ENCODE measurements at places on chromosomes 5 and 9.

GRCh38 chr5:72878854-72879253 lies 62.4 kb downstream of the TNPO1 start:
- DNase-seq: peak; percentile 33

DNA sequence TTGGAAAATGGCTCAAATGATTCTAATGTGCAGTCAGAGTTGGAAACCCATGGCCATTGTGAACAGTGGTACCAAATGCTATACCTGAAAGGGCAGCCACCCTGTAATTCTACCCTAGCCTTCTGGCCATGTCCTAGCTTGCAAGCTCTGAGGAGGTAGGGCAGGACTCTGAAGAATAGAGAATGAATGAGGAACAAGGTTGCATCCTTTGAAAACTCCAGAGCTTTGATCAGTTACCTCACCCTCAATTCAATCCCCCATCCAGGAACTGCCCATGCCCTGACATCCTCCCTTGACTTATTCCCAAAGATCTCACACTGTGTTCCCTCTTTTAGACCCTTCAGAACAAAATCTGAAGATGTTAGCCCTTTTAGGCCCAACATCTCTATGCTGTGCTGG lies 17.8 kb upstream of the ERMP1 start:
- no peak for DNase-seq

DNA sequence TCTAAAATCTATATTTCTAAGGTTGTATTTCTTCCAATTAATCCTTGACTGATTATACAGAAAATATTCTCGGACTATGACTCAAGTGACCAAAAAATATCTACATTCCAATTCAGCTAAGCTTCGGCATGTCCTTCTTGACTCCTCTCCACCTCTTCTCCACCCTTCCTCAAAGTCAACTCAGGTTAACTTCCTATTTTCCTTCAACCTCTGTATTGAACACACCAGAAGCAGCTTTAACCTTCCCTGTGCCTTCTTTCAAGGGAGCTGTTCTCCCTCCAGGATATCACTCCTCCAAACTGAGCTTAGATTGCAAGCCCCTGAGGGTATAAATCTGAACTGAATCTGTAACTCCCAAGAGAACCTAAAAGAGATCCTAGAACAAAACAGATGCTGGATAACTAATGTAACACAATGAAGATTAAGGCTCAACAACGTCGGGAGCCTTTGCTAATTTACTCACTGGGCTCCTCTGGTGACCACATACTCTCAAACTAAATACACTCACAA lies 1.1 kb downstream of the SLCO4C1 start:
- no peak for DNase-seq

GRCh38 chr9:115945009-115945431 lies 208.6 kb upstream of the PAPPA start:
- DNase-seq: no peak

- no peak for DNase-seq
Observed at GRCh38 chr9:16543686-16544085, 326.8 kb downstream of the BNC2 start.

- DNase-seq: no peak
Observed at GRCh38 chr5:170863646-170864045, 1.8 kb downstream of the RANBP17 start.

GRCh38 chr5:1594357-1595106 lies 70.8 kb upstream of the LPCAT1 start:
- DNase-seq: no peak

DNA sequence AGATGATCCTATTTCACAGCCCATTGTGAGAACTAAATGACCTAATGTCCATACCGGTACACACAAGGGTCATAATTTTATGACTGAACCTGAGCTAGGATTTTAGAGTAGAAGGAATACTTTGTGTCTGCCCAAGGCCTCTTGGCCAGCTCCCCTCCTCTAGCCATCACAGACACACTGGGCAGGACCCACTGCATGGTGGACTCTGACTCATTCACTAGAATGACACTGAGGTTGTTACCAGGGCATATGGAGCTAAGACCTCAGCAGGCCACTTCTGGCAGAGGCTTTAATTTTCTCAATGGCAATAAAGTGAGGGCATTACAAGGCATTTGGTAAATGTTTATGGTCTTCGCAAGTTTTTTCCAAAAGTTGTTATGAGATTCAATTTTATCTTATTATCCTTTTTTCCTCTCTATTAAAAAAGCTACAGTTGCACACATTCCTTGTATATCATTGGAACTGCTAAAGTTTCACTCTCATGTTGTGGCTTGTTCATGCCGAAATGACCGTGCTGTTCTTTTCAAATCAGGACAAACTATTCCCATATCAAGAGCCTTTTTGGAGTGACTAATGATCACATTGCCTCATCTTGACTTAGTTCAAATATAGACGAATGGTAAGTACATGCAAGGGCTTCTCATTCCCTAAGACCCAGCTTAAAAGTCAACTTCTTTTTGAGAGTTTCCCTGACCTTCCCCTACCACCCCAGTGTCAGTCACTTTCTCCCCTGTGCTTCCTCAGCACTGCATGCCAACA lies 595.7 kb downstream of the ACTL7B start:
- DNase-seq: no peak

Measured in brain pericyte (primary cell).